ENCODE measurements at places on chromosomes 11 and 22.
A peak's percentile ranks its signal among the peaks of the same experiment; 100 is the strongest.

- no peak for DNase-seq
Observed at GRCh38 chr11:13761250-13761649, 92.8 kb downstream of the FAR1 start.

DNA sequence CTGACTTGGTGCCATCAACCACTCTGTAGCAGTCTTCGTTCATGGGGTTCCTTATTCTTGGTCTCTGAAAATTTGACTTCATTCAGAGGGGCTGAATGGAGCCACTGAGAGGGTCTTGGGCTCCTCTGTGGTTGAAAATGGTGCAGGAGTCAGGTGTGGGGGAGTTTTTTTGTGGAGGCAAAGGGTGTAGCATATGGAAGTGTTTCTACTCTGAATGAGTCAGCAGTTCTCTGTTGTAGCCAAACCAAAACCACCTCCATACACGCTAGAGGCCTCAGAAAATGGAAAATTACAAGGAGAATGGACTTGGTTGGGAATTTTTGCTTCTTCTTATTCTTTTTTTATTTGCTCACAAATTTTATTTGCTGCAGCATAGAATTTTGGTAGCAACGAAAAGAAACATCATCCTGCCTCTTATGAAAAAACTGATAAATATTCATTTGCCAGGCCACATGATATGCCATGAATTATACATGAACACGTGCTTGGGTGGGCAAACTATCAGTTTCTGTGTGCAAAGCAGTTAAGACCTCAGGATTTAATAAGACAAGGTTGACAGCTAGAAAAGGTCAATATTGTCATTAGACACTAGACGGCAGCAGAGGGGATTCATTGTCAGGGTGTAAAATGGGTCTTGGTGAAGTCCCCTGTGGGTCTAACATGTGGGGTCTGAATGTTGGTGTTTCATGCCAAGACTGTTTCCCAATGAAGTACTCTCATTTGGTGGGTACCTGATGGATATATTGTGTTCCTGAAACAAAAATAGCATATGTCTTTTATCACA, 111.7 kb downstream of the MYO18B start:
- peak; percentile 42 for DNase-seq

DNA sequence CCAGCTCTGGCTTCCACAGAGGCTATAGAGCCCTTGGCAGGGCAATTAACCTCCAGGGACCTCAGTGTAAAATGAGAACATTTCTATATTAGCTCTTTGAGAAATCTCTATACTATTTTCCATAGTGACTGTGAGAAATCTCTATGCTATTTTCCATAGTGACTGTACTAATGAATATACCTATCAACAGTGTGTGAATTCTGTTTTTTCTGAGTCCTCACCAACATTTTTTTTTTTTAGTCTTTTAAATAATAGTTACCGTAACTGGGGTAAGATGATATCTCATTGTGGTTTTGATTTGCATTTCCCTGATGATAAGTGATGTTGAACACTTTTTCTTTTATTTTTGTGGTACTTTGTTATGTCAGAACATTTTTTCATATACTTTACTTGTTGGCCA, 7.0 kb upstream of the MTNR1B start:
- no peak for DNase-seq

- DNase-seq: no peak
Observed at GRCh38 chr11:35088676-35089075, 50.3 kb upstream of the CD44 start.

- DNase-seq: no peak
Observed at GRCh38 chr11:44555031-44555800, 10.2 kb upstream of the CD82 start.

All from H7 (cell line).